ENCODE measurements at places on chromosomes 16 and 17. TPM values are rescaled to one million over a fixed set of nuclear protein-coding genes. Genes with fewer than 3 reads are reported as not detected.

The GDPD1 gene
- 31.8 TPM for total RNA-seq

The TSPOAP1 gene
- 54.2 TPM for total RNA-seq

The MNT gene
- 8.3 TPM for total RNA-seq

The SKAP1 gene
- 0.64 TPM for total RNA-seq

The CPHXL2 gene
- not detected for total RNA-seq

The CMTM2 gene
- not detected for total RNA-seq

The SNAI3 gene
- total RNA-seq = not detected

The OR2C1 gene
- total RNA-seq = 0.45 TPM

The TERB1 gene
- total RNA-seq = not detected

Measured in cerebellum (tissue), 4 donors.